ENCODE measurements at places on chromosomes 4 and X.

DNA sequence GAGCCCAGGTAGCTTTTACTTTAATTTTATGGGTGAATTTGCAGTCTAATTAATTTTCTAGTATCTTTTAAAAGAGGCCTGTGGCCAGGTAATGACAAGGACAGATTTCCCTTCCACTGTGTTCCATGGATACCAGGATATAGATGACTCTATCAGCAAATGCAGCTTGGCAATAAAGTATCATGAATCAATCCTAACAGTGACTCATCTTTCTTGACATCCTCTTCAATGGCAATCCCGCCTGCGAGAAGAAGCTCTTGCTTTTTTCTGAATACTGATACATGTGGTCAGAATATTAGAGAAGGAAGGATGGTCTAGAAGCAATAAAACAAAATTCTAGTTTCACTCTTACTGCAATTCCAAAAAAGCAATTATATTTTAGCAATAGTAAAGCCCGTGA lies 267.8 kb downstream of the DTHD1 start:
- DNase-seq: no peak

GRCh38 chrX:89034679-89035078 lies 287.7 kb downstream of the CPXCR1 start:
- no peak for DNase-seq

GRCh38 chr4:84952776-84953175 lies 13.7 kb downstream of the WDFY3 start:
- no peak for DNase-seq

- no peak for DNase-seq
Measured at GRCh38 chr4:57044996-57045395, 65.2 kb downstream of the IGFBP7 start.

DNA sequence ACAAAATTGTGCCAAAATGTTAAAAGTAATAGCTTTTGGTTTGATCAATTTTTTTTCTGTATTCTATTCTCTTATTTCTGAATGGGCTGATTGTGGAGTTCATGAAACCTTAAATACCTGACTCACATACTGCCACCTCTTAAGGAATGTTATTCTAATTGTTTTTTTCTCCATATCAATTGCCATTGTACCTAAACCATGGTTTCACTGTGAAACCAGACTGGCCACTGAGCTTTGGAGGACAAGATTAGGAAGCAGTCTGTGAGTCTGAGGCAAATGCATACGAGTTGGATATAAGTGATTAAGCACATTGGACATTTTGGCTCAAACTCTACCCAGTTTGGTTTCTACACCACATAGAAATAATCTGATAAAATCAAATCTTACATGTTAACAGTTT lies 184.0 kb downstream of the IQCM start:
- no peak for DNase-seq

- no peak for DNase-seq
Measured at GRCh38 chr4:141599853-141600252, 36.5 kb upstream of the IL15 start.

DNA sequence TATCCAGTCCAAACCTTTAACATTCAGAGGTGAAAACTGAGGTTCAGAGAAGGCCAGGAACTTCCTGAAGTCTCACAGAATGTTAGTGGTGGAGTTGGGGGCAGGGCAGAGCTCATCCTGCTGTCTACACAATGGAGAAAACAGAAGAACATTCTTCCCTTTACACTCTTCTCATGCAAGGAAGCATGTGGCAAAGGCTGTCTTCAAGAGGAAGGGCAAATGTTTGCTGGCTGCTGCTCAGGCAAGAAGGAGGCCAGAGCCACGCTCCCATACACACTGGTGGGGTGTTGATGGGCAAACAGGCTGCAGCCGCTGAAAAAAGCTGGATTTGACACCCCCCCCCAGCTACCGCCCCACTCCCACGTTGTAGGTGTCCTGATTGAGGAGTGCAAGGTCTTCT lies 32.5 kb downstream of the HMGB3 start:
- DNase-seq: no peak

- DNase-seq: no peak
Measured at GRCh38 chrX:42432552-42432951, 345.4 kb downstream of the PPP1R2C start.

DNA sequence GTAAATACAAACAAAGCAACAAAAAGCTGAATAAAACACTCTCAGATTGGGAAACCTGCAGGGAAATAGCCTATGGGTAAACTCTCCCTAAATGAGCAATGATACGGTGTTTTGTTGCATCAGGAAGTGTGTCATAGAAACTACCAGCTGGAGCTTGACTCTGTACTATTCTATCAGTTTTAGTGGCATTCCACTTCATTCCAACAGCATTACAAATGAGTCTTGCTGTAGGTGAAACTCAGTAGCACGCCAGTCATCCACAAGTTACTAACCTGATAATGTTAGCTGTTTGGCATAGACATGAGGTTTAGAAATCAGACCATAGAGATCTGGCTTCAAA lies 24.9 kb downstream of the FGFBP1 start:
- no peak for DNase-seq

DNA sequence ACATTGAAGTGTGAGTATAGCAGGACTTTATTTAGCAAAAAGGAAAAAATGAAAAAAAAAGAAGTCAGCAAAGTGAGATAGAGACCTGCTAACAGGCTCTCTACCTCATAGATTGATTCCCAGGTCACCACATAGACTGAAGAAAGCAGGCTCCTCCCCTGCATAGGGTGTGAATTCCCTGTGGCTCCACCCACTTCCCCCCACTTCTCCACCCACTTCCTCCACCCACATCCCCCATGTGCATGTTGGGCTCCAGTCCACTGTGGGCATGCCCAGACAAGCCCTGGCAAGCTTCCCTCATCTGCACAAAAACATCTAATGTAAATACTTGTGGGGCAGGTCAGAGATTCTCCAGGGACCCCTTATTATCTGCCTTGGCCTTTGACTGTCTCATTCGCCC lies 97.8 kb downstream of the TMEM47 start:
- no peak for DNase-seq

DNA sequence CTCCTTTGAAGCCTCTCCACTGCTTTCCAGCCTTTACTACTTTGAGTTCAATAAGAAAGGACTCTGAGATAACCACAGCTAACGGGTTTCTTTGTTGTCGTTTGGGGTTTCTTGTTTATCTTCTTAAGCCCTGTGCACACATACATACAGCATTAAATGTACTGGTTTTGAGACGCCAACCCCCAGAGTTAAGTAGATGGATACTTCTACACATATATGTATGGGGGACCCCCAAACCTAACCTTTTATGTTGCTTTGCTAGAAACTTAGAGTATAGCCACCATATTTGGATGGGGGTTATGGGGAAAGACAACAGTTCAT lies 697 bp downstream of the CEP135 start:
- no peak for DNase-seq

- DNase-seq: no peak
Measured at GRCh38 chr4:97235521-97235920, 907.8 kb downstream of the STPG2 start.

- DNase-seq: no peak
Measured at GRCh38 chr4:174702979-174703478, 126.0 kb downstream of the GLRA3 start.

DNA sequence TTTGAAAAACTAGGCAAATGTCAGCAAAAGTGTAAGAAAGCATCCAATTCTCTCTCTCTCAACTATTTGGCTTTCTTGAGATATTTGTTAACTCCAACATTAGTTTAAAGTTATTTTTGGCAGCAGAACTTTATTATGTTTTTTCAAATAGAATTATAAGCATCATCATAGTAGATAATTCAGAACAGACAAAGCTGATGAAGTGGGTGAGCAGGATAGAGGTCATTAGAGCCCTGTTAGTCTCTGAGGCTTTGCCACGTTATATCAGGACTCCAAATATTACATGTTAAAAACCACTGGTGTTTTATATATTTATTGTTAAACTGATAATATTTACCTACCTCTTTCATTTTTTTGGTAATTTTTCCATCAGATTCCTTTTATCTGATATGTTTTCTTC lies 903.0 kb downstream of the FSTL5 start:
- DNase-seq: no peak

Data from activated T-helper 9 cell treated with anti-CD3 and anti-CD28 coated beads, Interleukin-2, amount 50 U/mL, for 16 hours (primary cell).